Ovary (tissue), 10 donors: ENCODE measurements at places on chromosomes 11 and 22. TPM values are rescaled to one million over a fixed set of nuclear protein-coding genes. Genes with fewer than 3 reads are reported as not detected.

- peak; percentile 26 for DNase-seq
Measured at GRCh38 chr11:47591764-47592163, 2.4 kb downstream of the C1QTNF4 start.

GRCh38 chr11:85697747-85698146, 11.8 kb upstream of the CCDC89 start:
- DNase-seq, result no peak

DNA sequence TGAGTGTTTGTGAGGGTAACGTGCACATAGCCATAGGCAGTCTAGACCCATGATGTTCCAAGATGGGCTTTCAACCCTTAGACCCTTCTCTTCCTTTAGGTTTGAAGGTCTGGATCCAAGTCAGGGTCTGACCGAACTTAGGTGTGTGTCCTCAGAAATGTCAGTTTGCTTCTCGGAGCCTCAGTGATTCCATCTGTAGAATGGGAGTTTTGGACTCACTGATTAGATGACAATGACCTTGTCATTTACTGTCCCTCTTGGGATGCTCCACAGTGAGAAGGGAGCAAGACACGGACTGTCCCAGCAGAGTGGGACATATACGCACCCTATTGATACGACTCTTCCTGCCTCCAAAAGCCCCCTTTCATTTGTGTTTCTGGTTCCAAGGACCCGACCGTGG, 37.7 kb downstream of the ANO1 start:
- no peak for DNase-seq

- DNase-seq, result peak; percentile 61
Measured at GRCh38 chr11:62546929-62547625, 471 bp upstream of the AHNAK start.

- no peak for DNase-seq
Measured at GRCh38 chr11:36399745-36400144, 103.7 kb downstream of the PRR5L start.

DNA sequence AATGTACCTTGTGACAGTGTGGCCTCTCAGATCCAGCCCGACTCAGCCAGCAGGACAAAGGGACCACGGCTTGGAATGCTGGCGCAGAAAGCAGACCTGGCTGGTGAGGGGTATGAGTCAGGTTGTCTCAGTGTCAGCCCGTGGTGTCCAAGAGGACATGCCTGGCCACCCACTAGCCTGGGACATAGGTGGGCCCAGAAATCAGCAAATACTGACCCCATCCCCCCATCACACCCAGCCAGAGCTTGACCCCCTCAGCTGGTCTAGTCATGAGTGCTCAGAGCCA, 4.5 kb downstream of the BANF1 start:
- DNase-seq, result no peak

GRCh38 chr11:118202599-118203422, 22.0 kb downstream of the JAML start:
- no peak for DNase-seq

DNA sequence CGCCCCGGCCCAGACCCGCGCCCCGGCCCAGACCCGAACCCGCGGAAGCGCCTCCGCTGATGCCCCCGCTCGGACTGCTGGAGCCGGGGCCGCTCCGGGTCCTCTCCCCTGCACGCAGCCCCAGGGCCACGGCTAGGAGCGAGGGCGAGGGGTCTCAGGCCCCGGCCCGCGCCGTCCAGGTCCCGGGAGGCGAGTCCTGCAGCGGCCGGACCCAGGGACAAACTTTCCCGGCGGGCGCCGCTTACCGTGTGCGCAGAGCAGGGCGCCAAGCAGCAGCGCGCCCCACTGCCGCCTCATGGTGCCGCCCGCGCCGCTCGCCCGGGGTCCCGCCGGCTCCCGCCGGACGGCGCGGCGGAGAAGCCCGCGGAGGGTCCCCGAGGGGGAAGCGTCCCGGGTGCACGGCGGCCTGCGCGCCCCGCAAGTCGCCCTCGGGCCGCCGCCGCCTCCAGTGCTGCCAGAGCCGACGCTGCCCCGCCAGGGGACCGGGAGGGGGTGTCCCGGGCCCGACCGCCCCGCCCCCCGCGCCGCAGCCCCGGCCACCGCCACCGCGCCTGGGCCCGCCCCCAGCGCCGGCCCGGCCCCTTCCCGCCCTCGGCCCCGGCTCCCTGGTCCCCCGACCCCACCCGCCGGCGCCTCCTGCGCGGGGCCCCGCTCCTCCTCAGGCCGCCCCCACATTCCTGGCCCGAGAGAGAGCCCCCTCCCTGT, at the start of gene LRP4:
TSS of gene LRP4 (minus strand) at position 468 of the 705 bp plus-strand sequence. CDS start at position 297, 171 bp downstream.
- DNase-seq, result peak; percentile 68

GRCh38 chr11:59175091-59175501, 3.2 kb downstream of the DTX4 start:
- DNase-seq, result peak; percentile 35

DNA sequence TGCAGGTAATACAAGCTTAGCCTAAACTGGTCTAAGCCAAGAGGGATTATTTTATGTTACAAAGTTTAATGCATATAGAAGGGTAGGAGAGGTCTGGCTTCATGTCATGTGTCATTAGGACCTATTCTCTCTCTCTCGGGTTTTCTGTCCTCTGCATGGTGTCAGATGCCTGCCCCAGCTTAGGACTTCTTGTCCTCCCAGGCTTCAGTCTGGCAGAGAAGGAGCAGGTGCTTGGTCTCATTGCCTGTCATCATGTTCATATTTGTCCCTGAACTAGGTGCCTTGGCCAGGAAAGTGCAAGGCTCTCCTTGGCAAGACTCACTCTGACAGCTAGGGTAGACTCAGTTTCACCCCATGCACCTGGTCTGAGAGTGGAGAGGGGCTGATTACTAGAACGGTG, 126.3 kb downstream of the ADAMTS15 start:
- no peak for DNase-seq

DNA sequence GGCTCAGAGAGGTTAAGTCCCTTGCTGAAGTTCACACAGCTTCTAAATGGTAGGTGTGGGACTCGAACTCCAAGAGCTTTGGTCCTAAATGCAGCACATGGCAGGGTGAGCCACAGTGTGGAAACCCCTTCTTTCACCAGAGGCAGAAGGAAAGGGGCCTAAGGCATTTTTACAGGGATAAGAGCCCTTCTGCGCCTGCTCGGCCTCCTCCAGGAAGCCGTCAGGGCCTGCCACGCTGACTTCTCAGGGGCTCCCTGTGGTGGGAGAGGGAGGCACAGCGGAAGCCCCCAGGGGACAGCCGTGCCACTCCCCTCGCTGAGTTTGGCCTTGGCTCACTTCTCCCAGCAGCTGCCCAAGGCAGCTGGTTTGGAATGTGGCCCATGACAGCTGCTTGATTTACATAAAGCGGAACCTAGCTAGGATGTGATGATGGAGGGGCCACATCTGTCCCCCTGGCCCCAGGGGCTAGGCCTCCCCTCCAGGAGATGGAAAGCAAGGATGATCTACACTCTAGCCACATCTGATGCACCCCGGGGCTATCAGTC, 35.4 kb downstream of the CD82 start:
- no peak for DNase-seq

DNA sequence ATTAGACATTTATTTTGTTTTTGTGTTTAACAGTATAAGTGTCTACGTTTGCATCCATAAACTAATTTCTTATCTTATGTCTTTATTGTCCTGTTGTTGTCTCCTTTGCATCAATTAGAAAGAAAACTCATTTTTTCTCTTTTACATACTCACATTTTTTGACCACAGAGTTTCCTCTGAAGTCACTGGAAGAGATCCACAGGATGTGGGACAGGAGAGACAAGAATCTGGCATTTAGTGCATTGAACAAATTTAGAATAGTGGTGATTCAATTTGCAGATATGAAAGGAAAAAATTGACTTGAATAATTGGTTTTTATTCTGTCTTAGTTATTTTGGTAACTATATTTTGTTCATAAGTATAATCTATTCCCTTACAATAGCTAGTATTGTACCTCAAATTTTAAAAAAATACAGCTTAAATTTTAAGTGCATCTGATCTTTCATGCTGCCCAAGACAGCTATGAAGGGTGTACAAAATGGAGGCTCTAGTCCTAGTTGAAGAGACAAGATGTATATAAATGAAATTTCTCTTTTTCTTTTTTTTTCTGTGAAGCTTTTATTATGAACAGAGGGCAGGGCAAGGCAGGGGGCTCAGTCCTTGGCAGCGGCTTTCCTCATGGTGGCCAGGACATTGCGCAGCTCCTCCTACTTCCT, 24.4 kb downstream of the HORMAD2 start:
- no peak for DNase-seq

DNA sequence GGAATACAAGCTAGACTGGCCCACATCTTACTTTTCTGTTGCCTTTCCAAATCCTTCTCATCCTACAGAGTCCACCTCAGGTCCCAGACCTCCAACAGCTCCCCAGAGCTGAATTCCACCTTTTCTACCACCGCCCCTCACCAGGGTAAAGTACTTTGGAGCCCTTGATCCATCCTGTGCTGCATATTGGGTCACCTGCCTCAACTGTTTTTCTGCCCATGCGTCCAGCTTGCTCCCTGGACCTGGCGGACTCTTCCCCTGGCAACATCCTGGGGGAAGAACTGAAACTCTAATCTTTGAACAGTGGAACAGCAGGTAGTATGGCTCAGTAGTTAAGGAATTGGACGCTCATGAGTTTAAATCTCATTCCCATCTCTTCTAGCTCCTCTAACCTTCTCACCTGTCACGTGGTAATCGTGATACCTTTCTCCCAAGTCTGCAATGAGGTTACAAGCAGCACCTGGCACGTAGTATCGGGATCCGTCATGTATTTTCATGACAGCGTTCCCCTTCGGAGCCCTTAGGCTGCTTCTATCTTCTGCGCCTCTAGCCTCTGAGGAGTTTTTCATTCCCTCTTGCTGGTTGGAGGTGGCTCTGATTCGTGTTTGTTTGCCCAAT, 98.1 kb downstream of the CEP164 start:
- no peak for DNase-seq

Gene CD151
- 168 TPM for polyA plus RNA-seq

Gene FTH1
- 2,228 TPM for polyA plus RNA-seq

Gene LGALS12
- polyA plus RNA-seq, result 28.7 TPM

Gene ANKK1
- 0.34 TPM for polyA plus RNA-seq

Gene APOL2
- 33.7 TPM for polyA plus RNA-seq

Gene GP1BB
- not detected for polyA plus RNA-seq

Gene CARNS1
- polyA plus RNA-seq, result 0.45 TPM

Gene RPS6KB2
- polyA plus RNA-seq, result 10.4 TPM

Gene ZBTB16
- polyA plus RNA-seq, result 20.0 TPM

Gene SLCO2B1
- polyA plus RNA-seq, result 44.4 TPM

Gene KRTAP5-10
- not detected for polyA plus RNA-seq
